RKO (cell line): ENCODE measurements at places on chromosomes 1 and 21.

DNA sequence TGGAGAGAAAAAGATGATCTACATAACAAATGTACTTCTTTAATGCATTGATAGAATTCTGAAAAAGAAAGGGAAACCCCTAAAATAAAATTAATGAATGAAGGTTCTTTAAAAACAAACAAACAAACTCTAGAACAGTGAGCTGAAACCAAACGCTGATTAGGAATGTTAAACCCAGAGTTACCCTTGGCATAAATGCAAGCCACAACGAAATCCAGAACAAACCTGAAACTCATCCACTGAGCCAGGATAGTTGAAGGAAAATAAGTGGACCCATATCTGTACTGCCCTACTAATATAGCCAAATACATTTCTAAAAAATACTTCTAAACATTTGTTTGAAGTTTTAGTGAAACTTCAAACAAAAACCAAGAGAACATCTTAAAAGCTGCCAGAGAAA lies 505.3 kb downstream of the TTLL7 start:
- no peak for DNase-seq

DNA sequence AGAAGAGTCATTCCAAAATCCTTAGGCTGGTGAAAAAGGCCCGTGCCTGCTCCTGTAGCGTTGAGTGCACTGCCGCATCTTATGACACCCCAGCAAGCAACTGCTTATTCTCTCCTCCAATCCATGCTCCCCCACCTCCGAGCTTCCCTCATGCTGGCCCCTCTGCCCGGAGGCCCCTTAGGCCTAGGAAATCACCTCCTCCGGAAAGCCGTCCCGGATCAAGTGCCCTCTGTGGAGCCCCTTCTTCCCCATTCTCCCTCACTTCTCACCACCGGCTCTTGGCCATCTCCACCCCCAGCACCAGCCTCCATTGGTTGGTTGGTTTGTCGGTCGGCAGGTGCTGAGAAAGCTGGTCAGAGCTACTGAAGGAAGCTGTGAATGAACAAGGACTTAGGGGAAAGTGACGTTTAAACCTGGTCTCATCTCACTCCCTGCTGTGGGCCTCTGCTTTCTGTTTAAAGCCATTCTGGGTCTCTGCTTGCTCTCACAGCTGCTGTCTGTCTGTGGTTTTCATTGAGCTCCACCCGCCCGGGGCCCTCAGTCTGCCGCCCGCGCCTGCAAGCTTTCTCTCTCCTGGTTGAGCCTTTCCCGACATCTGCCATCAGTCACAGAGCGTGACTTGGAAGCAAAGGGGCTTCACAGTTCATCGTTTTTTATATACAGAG lies 122.2 kb downstream of the KCNN3 start:
- DNase-seq, result no peak

DNA sequence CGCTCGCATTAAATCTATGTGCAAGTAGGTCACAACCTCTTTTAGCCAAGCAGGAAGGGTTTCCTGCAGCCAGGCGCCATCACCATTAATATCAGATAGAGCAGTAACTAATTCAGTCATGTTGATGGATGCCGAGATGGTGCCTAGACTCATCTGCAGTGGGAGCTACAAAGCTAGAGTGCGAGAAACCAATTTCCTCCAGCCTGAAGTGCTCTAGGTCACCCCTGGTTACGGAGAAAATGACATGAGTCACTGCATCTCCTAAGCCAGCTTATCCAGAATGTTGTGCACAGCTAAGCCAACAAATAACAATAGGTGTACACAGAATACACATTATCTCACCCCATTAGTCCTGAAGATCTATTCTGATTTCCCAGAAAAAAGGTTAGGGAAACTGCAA lies 36.0 kb downstream of the OVAAL start:
- no peak for DNase-seq

GRCh38 chr1:228750915-228751314 lies 15.6 kb downstream of the RHOU start:
- no peak for DNase-seq

GRCh38 chr1:152190589-152190988 lies 31.6 kb upstream of the RPTN start:
- no peak for DNase-seq

GRCh38 chr1:55331351-55331750 lies 116.2 kb upstream of the USP24 start:
- DNase-seq, result no peak

DNA sequence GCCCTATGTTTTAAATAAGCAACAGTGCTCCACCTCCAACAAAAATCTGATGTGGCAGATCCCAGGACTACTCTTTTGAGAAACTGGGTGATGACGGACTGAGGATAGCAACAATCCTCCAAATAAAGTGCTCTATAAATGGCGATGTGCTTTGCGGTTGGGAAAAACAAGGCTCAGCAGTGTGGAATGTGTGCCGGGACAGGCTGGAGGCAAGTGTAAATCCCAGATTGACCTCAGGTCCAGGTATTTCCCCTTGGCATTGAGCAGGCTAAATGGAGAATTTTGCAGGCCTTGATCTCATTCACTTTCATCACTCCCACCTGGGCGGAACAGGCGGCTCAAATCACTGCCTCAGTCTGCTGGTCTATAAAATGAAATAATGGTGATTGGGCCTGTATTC lies 35.1 kb downstream of the LRRC42 start:
- DNase-seq, result no peak

DNA sequence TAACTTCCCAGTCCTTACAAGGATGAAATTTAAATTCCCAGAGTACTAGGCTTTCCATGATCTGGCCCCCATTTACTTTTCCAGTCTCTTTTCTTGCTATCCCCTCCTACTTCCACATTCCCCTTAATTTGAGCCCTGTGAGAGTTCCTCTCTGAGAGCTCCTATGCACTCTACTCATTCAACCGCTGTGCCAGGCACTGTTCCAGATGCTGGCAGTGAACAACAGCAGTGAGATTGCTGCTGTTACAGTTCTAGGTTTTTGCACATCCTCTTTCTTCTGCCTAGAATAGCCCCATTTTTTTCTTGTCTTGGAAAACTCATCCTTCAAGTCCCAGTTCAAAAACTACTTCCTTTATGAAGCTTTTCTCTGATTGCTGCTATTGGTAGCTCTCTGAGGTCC lies 18.8 kb downstream of the ATF6 start:
- no peak for DNase-seq

- no peak for DNase-seq
These were observed 90.8 kb upstream of the TNFSF4 start for GRCh38 chr1:173297798-173298391.

DNA sequence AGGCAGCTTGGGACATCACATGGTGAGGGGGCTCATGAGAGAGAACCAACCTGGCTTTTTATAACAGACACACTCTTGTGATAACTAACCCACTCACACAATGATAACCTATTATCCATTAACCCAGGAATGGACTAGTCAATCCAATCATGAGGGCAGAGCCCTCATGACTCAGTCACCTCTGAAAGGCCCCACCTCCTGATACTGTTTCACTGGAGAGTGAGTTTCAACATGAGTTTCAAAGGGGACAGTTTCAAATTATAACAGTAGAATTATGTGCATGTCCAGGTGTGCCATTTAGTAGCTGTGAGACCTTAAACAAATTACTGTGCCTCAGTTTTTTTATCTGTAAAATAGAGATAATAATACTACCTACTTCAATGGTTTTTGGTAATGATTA lies 47.6 kb upstream of the PPP2R5A start:
- DNase-seq, result no peak

DNA sequence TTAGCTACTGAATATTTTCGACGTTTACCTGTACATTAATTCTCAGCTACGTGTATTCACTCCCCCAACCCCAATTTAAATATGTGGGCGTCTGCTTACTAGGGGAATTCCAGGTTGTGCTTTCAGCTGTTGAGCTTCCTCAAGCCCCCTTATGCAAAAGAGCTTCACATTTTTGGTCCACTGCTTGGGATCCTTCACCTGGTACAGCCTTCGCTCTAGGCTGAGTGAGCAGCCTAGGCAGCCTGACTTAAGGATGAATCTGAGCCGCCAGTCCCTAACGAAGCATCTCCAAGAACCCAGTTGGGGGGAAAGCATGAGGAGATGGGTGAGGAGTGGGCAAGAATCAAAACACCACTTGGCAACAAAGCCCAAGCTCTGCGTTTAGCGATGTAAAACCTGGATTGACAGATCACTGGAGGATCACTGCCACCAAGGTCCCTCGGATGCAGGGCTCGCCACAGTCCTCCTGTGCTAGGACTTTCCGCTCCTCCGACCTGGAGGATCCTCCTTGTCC lies 674 bp downstream of the BCL10 start:
- peak; percentile 61 for DNase-seq

DNA sequence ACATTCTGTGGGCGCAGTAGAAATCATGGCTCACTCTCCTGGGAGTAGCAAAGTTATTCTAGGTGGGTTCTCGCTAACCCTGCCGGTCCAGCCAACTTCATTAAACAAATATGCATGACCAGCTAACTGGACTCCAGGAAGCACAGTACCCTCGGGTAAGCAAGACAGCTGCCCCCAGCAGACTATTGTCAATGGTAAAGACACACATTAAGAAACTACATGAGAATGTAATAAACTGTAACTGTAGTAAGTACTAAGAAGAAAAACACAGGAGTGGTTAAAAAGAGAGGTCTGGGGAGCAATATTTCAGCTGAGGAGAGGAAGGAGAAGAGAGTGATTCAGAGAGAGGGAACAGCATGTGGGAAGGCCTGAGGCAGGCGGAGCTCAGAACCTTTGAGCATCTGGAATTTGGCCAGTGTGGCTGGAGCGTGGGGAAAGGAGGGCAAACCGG lies 7.4 kb downstream of the SLC2A5 start:
- DNase-seq, result no peak

DNA sequence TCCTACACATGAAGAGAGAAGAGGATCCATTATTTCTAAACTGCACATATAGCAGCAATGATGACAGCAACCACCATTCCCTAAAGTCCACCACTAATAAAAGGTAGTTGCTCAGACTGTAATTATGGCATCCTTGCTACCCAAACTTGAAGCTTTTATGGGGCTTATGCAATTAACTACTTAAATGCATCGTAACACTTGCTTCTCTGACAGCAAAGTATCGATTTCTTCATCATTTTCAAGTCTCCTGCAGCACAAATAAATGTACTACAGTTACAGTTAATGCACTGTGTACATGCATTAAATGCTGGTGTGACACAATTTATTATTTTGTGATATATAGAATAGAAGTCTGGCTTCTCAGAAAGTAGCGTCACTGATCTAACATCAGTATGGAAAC lies 241.7 kb downstream of the USH2A start:
- no peak for DNase-seq

DNA sequence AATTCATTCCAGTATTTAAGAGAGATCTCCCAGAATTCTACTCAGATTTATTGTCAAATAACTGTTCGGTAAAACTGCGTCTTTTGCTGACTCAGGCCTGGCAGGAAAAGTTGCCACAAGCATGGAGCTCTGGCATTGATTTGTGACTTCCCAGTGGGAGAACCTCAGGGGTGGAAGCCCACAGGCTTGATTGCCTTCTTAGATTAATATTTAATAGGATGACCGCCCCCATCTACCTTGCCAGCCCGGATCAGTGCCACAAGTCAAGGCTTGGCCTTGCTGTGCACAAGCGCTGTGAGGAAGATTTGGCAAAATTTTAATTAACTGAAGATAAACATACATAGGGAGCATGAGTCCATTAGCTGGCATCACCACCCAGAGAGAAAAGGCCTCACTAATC lies 93.5 kb downstream of the LRIG2 start:
- DNase-seq, result no peak

GRCh38 chr1:205441716-205442050 lies 14.2 kb downstream of the BLACAT1 start:
- DNase-seq, result no peak

DNA sequence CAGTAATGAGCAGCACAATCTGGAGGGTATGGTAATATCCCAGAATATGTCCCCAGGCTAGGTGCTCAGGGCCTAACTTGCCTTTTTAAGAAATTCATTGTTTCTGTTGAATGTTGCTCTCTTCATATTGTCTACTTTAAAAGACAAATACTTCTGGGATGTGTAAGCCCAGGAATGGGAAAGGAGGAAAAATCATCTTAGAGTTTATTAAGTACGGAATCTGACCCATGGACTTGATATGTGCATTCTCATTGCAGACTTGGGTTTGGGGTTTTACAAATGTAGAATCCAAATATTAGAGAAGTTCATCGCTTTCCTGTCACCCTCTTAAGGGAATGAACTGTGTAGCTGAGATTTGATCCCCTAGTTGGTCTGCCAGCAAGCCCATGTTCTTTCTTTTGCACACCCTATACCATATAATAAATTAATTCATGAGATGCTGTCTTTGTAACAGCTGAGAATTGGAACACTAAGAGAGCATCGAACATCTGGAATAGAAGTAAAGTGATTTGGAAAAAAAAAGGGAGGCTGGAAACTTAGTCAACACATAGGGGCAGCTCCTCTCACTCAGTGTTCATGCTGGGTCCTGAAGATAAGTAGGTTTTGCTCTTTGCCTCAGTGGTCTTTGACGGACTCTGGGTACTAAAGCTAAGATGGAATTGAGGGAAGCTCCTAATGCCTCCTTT lies 235.8 kb upstream of the C1orf105 start:
- DNase-seq, result no peak

DNA sequence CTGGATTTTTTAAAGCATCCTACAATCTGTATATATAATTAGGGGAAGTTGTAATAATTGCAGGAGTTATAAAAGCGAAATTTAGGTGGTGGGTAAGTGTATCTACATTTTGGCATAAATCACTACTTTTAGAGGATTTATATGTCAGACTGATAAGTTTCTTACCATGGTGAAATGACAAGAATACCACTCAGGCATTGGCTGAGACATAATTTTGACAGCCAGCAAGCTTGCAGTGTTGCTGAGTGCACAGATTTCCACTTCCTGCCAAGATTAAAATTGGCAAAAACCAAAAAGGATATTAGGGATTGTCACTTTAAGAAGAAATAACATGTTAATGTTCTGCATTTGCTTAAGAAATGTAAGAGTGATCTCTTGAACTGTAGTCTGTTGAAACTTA lies 28.2 kb downstream of the NFIA start:
- no peak for DNase-seq
